MM.1S (cell line): ENCODE measurements at places on chromosomes 13 and 19.

- no peak for DNase-seq
Observed at GRCh38 chr19:51621178-51621577, 9.0 kb downstream of the SIGLEC5 start.

GRCh38 chr13:80386002-80386401 lies 45.1 kb upstream of the SPRY2 start:
- DNase-seq, result no peak

DNA sequence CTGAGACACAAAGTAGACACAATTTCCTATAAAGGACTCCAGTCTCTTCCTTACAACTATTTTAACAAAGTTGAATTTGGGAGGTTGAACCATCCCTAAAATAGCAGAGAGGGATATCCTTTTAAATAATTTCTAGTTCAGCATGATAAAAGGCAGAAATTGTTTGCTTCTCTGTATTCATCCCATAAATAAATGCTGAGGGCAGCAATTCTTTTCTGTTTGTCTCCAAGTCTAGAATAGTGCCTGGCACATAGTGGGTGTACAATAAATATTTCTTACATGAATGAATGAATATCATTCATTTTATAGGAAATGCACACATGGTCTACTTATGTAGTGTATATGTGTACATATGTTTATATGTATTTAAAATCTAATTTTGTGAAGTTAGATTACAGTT lies 12.3 kb downstream of the COL4A1 start:
- no peak for DNase-seq

- peak; percentile 38 for DNase-seq
Observed at GRCh38 chr19:40976134-40976533, 14.9 kb upstream of the CYP2B6 start.

GRCh38 chr13:30978981-30979956 lies 46.8 kb downstream of the TEX26 start:
- DNase-seq, result no peak

DNA sequence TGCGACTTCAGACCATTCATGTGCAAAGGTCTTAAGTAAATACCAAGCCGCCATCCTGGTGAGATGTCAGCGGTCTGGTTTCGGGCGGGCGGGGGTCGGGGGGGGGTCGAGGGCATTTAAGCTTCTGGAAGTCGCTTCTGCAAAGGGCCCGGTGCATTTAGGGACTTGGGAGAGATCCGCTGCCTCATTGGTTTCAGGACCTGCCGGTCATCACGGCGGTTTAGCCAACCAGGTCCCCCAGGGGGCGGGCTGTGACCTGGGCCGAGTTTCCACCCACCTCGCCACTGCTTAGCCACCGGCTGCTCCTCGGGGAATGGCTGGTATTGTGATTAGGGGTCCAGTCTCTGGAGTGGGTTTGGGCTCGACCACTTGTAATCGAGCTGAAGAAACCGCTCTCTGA lies 7.8 kb downstream of the ANKLE1 start:
- peak; percentile 48 for DNase-seq

DNA sequence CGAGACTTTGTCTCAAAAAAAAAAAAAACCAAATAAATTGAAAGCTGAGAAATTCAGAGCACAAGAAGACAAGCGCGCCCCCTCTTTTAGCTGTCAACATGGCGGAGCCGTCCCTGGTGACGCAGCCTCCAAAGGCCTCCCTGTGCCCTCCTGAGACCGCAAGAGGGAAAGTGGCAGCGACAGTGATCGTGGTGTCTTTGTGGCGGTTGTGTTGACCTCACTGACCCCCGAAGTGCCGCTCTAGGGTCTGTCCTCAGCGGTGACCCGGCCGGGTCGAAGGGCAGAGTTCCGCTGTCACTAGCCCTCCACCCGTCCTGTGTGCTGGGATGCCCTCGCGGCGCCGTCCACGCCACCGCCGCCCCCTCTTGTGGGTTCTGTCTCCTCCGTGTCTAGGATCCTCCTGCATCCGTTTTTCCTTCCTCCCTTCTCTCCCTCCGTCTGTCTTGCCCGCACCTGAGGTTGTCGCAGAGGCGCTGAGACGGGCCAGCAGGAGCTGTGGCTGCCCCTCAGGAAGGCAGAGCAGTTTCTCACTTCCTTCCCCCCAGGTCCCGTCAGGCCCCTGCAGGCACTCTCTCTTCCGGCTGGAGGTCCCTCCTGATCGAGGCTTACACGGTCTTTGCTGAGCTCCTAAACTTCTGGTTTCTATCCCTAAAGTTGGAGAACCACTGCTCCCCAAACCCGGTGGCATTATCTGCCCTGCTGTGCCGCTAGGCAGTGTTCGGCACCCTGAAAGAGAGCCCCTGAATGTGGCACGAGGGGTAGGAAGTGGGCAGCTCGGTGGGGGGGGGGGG lies 7.2 kb downstream of the UHRF1 start:
- DNase-seq, result no peak

- DNase-seq, result no peak
Observed at GRCh38 chr13:90577726-90578125, 769.8 kb upstream of the MIR17HG start.

DNA sequence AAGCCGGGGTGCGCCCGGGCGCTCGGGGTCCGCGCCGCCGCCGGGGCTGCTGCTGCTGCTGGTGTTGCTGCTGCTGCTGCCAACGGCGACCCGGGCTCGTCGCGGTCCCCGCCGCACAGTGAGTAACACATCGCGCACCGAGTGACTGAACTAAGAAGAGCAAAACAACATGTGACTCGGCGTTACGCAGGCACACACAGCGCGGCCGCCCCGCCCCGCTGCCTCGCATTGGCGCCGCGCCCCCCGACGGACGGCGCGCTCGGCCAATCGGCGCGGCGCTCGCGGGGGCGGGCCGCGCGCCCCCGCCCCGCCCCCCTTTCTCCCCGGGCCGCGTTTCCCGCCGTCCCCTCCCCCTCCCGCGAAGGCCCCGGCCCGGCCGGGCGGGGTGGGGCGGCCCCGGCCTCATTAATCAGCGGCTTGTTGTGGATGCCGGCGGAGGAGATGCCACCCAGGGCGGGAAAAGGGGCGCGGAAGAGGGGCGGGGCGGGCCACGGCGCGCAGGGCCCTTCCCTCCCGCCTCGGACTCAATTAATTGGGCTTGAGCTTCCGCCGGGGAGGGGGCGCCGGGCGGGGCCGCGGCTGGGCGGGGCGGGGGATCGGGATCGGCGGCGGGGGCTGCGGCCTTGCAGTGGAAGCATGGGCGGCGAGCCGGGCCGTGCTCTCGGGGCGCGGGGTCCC lies at the start of gene IRS2:
Gene IRS2, minus strand, starts transcription at position 127 of the 678 bp plus-strand sequence. CDS start 530 bp downstream, outside the sequence.
- DNase-seq, result peak; percentile 95

- DNase-seq, result peak; percentile 87
Observed at GRCh38 chr19:9865732-9866501, 30.8 kb downstream of the PIN1 start.

GRCh38 chr13:76878043-76878442 lies 8.2 kb downstream of the KCTD12 start:
- DNase-seq, result no peak

DNA sequence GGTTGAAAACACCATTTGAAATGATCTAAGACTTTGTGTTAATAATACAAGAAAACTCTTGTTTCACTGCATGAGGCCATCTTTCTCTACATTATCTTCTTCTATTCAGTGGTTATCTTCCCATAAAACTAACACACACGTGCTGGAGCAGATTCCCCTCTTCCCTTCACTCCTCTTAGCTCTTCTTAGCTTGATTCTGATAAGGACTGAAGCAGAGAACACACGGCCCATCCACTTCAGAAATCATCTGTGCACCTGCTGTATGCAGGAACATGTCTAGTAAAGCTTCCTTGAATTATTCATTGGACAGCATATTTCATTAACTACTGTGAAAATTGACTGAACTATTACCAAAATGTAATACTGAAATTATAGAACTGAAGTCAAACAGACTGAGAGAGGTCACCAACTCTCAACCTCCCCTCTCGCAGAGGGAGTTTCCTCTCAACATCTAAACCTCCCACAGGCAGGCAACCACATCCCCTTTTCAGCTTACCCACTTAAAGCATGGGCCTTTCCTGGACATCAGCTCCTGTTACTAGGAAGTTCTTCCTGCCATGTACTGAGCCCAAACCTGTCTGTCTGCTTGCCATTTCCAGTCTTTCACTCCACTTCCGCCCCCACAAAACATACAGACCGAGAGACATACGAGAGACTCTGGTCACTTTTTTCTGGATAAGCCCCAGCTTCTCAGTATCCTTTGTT lies 113.9 kb downstream of the CRYL1 start:
- DNase-seq, result peak; percentile 26

DNA sequence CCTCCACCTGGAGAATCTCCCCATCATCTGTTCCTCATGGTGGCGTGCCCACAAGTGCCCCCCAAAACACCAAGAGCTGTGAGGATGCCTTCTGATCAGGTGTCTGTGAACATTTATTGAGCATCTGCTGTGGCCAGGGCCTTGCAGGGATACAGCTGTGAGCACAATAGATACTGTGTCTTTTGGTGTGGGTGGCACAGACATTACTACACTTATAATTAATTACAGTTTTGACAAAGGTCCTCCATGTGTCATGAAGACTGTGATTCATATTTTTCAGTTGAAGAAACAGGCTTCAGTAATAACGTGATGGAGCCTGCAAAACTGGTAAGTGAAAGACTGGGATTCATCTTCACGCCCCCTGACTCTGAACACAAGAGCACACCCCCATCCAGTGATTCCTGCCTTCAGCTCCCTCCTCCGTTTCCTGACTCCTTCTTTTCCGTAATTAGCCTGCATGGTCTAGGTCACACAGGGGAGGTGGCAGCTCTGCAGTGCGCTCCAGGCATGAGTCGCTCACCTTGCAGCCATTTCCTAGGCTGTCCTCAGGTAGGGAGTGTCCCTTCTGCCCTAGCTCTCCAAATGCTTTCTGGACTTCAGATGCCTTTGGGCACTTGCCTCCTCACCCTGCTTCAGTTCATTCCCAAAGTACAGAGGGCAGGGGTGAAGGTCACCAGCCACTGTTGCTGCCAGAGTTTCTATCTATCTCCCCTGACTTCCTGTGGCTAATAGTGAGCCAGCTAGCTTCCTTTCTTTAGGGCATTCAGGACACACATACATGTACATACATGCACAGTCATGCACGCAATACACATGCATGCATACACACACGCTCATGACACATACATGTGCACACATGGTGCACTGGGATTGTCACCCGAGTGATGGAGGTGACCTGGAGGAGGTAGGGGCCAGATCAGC lies 66.5 kb downstream of the SIAH3 start:
- no peak for DNase-seq

- DNase-seq, result no peak
Observed at GRCh38 chr13:32682740-32683139, 96.5 kb downstream of the PDS5B start.

GRCh38 chr19:14136509-14137281 lies at the start of gene ASF1B:
ASF1B (minus strand) TSS chr19:14136589; CDS start chr19:14136456, 133 bp downstream.
- DNase-seq, result peak; percentile 99

- no peak for DNase-seq
Observed at GRCh38 chr13:101572456-101572855, 120.0 kb downstream of the ITGBL1 start.

DNA sequence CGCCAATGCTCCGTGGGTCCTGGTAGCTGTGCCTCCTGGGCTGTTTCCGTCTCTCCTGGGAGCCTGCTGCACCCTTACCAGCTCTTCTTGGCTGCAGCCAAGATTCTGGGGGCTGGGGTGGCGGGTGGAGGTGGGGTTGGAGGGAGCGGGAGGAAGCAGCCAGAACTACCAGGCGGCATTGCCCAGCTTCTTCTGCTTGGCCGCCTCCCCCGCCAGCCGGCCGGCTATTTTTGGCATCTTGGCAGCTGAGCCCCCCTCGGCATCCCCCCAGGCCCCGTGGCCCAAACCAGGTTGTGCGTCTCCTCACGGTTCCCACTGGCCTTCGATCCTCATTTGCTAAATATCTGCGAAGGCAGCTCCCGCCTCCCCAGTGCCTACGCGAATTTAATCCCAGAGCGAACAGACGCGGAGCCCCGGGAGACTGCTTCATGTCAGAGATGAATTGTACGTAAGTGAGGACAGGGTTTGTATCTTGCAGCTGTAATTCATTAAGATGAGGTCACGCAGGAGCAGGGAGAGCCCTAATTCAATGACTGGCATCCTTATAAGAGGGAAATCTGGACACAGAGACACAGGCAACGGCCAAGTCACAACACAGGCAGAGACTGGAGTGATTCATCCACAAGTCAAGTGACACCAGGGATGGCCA lies 12.8 kb upstream of the PEAK3 start:
- no peak for DNase-seq

- no peak for DNase-seq
Observed at GRCh38 chr19:40321076-40321475, 27.1 kb downstream of the C19orf47 start.

DNA sequence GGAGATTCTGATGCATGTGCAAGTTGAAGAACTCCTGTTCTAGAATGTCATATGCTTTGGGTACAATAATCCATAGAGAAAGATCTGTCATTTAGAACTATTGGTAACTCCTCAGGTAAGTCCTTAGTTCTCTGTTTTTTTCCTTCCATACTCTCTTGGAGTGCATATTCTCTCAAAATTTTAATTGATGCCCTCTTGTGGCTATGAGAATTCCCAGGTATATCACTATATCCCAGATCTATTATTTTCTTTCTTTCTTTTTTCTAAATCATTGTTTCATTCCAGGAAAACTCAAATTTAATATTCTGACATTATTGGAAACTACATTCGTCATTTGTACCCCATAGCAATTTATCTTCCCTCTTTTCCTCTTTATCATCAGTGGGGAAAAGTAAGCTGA lies 485.4 kb downstream of the KLF5 start:
- no peak for DNase-seq

DNA sequence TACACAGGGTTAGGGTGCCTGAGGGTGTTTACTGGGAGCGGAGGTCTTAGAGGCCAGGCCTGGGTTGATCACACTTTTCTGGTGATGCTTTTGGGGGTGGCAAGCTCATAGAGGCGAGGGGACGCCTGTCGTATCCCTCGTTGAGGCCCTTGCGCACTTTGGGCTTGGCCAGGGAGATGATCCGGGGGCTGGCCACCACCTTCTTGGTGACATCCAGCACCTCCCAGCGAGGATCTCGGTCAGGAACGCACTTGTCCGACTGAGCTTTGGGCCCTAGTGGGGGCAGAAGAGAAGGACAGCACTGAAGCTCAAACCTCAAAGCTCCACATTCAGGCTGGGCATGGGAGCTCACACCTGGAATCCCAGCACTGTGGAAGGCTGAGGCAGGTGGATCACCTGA lies 17.6 kb upstream of the MIER2 start:
- DNase-seq, result no peak

GRCh38 chr13:32830336-32831031 lies 185.7 kb upstream of the KL start:
- no peak for DNase-seq

DNA sequence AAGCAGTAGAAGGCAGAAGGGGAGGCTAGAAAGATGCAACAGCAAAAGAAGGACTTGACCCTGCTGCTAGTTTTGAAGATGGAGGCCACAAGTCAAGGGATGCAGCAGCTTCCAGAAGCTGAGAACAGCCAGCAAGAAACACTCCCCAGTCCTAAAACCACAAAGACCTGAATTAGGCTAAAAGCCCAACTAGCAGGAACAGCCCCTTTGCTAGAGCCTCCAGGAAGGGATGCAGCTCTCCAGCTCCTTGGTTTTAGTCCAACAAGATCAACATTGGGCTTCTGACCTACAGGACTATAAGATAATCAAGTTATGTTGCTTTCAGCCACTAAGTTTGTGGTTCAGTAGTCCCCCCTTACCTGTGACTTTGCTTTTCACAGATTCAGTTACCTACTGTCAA lies 10.5 kb upstream of the LATS2 start:
- no peak for DNase-seq
